ENCODE measurements at places on chromosomes 13 and 19. TPM values are rescaled to one million over a fixed set of nuclear protein-coding genes. Genes with fewer than 3 reads are reported as not detected.

DNA sequence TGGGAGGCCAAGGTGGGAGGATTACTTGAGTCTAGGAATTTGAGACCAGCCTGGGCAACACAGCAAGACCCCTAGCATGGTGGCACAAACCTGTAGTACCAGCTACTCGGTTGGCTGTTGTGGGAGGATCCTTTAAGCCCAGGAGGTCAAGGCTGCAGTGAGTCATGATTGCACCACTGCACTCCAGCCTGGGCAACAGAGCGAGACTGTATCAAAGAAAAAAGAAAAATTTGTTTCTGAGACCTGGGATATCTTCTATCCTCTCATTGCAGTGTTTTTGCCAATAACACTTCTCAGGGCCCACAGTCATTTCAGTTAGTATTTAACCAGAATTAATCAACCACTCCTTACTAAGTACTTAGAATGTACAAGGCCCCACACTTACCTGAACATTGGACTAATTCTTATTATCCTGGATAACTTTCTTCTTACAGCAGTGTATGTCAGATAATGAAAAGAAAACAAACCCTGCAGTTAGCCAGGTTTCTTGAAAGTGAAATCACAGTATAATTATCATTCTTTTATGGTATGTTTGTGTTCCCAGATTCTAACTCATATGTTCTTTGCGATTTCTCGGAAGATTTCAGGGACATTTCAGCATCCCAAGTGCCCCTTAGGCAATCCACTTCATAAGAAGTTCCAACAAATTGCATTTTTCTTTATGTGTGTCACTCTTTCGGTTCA lies 75.6 kb upstream of the KLF5 start:
- DNase-seq = no peak

- no peak for DNase-seq
Observed at GRCh38 chr13:75202981-75203380, 279.0 kb downstream of the TBC1D4 start.

- DNase-seq = no peak
Observed at GRCh38 chr13:100810481-100810880, 135.9 kb upstream of the TMTC4 start.

RASL11A gene
- total RNA-seq = 15.6 TPM

- no peak for DNase-seq
Observed at GRCh38 chr13:74778946-74779345, 644.7 kb upstream of the KLF12 start.

ZNF546 gene
- 6.8 TPM for total RNA-seq

DNA sequence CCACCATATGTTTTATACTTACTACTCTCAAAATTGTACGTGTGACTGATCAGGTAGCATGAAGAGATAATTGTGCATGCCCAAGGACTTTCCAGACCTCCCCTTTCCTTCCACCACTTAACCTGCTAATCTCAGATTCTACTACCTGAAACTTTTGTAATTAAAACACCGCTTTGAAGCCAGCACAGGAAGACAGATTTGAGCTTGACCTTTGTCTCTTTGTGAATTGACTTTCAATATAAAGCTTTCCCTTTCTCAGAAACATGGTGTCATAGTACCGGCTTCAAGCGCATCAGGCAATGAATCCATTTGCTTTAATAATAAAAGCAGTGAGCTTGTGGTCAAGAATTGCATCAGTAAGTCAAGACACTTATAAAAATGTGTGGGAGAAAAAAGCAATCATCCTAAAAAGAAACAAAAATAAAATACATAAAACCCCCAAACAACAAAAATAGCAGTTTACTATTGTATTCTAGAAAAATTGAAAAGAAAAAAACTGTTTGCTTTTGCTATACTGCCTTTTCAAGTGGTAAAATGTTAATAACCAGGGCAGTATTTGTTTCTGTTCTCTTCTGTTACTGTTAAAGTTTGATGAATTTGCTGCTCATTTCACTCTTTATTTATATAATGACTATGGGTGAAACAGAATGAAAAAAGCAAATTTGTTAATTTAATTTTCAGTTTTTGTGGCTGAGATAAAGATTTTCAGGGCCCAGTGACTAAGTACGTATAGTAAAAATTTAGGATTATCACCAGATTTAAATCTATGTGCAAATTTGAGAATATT lies 2075.3 kb downstream of the PCDH9 start:
- DNase-seq = no peak

- DNase-seq = no peak
Observed at GRCh38 chr19:14782626-14783409, 4.5 kb upstream of the ADGRE2 start.

C19orf73 gene
- total RNA-seq = 0.47 TPM

Data from left cardiac atrium (tissue), 4 donors.